ENCODE measurements at places on chromosomes 1 and 21.

GRCh38 chr1:54606096-54606989, 17.0 kb downstream of the FAM151A start:
- DNase-seq = no peak

GRCh38 chr1:85460555-85461088, 4.3 kb downstream of the DDAH1 start:
- DNase-seq = no peak

DNA sequence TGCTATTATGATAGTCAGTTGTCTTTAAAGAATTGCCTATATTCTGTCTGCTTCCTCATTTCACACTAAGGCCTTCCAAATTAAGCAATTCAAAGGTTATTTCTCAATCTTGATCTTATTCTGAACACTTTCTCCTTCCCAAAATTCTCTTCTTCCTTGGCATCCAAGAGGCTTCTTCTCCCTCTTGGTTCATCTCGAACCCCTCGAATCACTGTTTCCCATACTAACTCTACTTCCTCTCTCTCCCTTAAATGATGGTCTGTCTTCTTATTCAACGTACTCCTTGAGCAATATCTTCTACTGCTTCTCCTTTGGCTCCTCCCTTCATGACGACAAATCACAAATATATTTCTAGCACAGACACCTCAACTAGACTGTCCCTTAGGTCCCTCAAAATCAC, 4.5 kb downstream of the COPA start:
- DNase-seq = no peak

- DNase-seq = no peak
Measured at GRCh38 chr21:34499116-34499515, 12.9 kb downstream of the KCNE1 start.

DNA sequence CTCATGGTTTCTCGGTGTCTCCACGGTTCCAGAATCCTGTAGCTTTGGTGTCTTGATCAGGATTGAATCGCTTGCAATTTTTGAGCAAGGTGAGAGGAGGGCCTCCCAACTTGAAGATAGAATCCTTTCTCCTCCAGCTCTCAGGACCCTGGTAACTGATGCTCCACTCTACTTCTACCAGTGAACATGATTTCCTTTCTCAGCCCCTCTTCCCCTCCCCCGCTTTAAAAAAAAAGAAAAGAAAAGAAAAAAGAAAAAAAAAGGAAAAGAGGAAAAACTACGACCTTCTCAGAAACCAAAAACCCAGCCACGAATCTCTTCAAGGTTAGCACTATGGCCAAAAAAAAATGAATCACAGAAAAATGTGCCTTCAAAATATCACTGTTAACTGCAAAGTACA, 1.2 kb downstream of the ARHGEF11 start:
- no peak for DNase-seq

DNA sequence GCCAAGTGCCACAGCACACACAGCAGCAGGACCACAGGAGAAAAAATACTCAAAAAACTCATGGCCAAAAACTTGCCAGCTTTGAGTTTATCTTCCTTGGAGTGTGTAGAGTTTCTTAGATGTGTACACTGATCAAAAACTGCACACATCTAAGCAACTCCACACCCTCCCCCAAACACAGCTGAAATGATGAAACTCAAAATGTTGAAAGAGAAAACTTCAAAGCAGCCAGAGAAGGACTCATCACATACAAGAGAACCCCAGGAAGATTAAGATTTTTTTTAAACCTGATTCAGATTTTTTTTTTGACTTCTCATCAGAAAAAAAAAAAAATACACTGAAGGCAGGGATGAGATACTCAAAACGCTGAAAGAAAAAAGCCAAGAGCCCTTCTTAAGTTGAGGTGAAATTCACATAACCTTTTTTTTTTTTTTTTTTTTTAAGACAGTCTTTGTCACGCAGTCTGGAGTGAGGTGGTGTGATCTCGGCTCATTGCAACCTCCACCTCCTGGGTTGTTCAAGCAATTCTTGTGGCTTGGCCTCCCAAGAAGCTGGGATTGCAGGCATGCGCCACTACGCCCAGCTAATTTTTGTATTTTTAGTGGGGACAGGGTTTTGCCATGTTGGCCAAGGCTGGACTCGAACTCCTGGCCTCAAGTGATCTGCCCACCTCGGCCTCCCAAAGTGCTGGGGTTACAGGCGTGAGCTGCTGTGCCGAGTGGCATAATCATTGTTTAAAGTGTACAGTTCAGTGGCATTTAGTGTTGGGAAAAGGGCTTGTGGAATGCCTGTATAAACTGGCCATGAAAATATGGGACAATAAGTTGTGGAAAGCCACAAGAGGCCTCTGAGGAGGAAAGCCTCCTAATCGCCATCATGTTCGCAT, 20.9 kb upstream of the PDXK start:
- DNase-seq = no peak

Measured in stimulated activated CD4-positive, alpha-beta T cell treated with anti-CD3 and anti-CD28 coated beads, Interleukin-15, amount 100 ng/mL, for 1 hour (primary cell).